ENCODE measurements at places on chromosomes 1 and 21.

DNA sequence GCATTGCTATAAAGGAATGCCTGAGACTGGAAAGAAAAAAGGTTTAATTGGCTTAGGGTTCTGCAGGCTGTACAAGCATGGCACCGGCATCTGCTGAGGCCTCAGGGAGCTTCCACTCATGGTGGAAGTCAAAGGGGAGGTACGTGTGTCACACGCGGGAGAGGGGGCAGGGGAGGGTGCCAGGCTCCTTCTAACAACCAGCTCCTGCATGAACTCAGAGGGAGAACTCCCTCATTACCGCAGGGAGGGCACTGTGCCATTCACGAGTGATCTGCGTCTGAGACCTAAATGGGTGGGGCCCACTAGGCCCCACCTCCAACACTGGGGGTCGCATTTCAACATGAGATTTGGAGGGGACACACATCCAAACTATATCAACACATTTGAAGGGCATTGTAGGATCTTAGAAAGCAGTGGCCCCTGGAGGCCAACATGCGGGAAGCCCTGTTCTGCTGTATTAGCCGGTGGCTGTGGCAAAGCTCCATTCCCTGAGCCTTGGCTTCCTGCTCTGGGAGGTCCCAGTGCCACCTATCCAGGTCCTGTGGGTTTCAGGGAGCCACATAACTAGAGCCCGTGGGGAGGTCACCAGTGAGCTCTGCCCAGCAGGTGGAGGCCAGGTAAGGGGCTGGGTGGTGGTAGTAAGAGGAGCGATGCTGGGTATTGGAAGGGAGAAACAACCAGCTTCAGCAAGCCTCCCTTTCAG, 10.0 kb downstream of the WNT3A start:
- no peak for DNase-seq

- DNase-seq = peak; percentile 57
Observed at GRCh38 chr1:9280015-9280860, 12.5 kb upstream of the SPSB1 start.

- DNase-seq = no peak
Observed at GRCh38 chr1:86183810-86184209, 27.2 kb upstream of the COL24A1 start.

DNA sequence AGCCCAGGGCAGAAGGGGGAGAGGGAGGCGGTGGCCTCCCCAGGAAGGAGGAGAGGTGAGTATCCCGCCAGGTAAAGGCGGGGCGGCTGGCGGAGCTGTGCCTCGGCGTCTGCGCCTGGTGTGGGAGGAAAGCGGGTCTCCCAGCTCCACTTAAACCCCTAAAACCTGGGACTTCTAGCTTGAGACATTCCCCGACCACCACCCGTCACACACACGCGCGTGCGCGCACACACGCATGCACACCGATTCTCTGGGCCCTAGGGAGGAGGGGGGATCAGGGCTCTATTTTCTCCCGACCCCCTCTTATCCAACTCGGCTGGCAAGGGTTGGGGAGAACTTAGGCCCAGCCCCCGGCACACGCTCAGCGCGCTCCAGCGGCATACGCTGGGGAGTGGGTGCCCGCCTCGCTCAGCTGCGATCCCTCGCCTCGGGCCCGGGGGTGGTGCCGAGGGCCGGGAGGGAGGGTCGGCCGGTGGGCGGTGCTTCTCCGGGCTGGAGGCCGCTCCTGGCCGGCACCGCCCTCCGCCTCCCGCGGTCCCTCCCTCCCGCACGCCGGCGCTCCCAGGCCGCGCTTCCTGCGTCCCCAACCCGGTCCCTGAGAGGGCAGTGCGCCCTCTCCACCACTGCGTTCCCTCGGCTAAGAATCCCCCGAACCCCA, at the start of gene TMEM51:
Gene TMEM51 (plus strand): TSS at position 564 of the 658 bp plus-strand sequence. CDS start 61,341 bp downstream, outside the sequence.
- no peak for DNase-seq

GRCh38 chr1:121587777-121588176, 403.0 kb downstream of the SRGAP2C start:
- DNase-seq = no peak

DNA sequence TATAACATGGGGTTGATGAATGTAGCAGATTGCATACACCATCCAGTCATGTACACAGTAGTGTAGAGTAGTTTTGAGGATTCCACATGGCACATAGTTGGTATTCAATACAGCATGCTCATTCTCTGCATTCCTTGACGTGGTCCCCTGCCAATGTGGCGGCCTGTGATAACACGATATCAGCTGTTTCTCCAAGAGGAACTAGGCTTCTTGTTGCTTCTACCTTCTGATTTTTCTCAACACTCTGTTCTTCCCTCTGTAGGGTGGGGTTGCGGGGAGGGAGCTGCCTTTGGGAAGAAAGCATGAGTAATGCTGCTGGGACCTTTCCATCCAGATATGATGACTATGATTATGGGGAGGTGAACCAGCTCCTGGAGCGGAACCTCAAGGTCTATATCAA, 19.4 kb downstream of the SESN2 start:
- no peak for DNase-seq

GRCh38 chr1:165284454-165284853, 72.1 kb downstream of the LMX1A start:
- DNase-seq = no peak

DNA sequence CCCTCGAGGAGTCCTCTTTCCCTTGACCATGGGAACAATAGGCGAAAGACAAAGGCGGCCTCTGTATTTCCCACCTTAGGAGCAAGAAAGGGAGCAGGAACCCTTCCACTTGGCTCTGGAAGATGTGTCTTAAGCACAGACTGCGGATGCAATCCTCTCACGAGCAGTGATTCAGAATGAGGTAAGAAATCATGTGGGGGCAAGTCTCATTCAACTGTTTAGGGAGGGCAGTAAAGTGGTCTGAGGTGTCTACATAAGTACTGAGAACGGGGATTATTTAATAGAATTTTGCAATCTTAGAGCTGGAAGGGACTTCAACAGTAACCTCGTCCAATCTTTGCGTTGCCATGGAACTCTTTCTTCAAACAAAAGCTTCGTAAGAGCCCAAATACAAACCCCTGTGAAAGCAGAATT, 1.6 kb upstream of the DYRK3 start:
- DNase-seq = peak; percentile 15

- DNase-seq = no peak
Observed at GRCh38 chr21:42685036-42685435, 31.6 kb downstream of the PDE9A start.

DNA sequence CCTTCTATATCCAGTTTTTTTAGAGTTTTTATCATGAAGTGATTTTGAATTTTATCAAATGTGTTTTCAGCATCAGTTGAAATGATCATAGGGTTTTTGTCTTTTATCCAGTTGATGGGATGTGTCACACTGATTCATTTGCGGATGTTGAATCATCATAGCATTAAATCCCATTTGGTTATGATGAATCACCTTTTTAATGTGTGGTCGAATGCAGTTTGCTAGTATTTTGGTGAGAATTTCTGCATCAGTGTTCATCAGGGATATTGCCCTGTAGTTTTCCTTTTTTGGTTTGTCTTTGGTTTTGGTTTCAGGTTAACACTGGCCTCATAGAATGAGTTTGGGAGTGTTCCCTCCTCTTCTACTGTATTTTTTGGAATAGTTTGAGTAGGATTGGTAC, 80.3 kb downstream of the DIRAS3 start:
- no peak for DNase-seq

DNA sequence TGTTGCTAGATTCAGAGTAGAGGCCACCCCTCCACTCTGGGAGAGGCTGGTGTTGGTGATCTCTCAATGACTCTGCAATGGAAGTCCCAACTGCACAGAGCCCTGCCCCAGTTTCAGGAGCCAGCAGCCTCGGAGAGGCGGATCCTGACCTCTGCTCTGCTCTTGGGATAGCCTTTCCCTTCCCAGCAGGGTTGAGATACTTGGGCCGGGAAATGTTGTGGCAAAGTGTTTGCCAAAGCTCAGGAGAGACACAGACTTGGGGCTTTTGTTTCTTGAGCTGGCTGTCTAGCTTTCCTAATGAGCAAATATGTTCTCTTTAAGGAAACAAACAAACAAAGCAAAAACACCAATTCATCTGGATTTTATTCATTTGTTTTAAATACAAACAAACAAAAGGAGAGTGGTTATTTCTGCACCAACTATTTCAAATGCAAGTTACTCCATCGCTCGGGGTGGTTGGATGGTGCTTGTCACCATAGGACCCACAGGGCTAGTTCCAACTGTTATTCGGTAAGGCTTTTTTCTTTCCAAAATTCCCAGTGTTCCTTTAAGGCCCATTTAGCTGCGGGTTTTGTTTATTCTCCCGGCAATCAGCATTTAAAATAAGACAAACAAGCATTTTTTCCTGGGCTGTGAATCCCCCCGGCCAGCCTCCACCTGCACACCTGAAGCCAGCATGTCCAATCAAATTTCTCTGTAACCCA, 193.9 kb upstream of the LMO4 start:
- DNase-seq = no peak

DNA sequence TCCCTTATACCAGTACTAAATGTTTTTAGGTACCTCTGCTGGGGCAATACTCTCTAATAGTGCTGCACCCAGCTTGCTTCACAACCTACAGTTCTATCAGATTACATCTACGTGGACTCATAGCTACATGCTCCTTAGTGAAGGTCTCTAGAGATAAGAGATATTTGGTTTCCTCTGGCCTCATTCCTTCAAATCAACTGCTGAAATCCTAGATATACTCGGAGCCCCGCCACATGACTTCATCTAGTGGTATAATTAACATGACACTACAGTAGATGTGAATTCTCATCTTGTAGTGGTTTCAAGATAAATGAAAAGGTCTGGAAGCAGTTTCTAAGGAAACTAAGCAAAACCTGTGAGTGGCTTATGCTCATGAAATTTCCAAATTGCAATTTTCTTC, 115.4 kb downstream of the SMYD2 start:
- DNase-seq = no peak

GRCh38 chr1:96466842-96467241, 254.7 kb upstream of the PTBP2 start:
- no peak for DNase-seq

DNA sequence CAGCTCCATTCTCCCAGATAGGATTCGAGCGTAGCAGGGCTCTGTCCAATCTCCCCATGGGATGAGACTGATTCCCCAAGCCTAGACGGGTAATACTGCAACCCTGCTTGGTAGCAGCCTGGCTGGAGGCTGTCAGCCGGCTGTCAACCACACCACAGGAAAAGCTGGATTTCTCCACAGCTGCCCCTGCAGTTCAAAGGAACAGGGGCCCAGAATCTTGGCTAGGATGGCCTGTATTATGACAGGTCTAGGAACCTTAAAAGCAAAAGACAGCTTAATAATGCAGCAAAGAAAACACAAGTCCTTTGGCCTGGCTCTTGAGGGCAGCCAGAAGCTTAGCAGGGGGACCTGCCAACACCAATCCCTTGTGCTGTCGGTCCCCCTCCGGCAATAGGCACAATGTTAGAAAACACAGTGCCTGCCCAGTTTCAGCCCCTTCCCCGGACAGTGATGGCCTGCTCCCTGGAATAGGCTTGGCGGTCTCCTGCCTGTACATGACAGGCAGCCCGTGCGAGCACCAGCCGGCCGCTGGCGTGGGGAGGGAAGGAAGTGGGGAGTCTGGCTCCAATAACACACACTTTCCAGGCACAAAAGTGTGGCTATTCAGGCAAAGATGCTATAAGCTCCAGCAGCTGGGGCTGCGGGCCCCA, 90.5 kb downstream of the TRABD2B start:
- no peak for DNase-seq

DNA sequence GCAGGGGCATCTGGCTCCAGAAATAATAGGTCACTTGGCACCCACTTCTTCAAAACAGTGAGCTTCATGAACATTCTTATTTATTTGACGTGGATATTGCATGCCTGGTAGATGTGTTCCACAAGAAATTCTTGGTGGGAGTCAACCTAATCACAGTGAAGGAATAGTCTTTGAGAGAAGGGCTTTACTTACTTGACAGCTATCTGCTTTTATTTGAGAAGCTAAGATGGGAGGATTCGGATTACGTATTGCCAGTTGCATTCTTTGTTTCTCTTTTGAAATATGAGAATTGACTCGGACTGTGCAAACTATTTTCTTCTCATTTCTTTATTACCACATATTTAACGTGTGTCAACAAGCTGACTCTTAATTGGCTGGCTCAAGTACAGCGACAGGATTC, 117.2 kb downstream of the FASLG start:
- no peak for DNase-seq

- DNase-seq = no peak
Observed at GRCh38 chr1:20885121-20885520, 98.0 kb upstream of the HP1BP3 start.

- DNase-seq = no peak
Observed at GRCh38 chr1:10629091-10629815, 154.5 kb downstream of the PEX14 start.

DNA sequence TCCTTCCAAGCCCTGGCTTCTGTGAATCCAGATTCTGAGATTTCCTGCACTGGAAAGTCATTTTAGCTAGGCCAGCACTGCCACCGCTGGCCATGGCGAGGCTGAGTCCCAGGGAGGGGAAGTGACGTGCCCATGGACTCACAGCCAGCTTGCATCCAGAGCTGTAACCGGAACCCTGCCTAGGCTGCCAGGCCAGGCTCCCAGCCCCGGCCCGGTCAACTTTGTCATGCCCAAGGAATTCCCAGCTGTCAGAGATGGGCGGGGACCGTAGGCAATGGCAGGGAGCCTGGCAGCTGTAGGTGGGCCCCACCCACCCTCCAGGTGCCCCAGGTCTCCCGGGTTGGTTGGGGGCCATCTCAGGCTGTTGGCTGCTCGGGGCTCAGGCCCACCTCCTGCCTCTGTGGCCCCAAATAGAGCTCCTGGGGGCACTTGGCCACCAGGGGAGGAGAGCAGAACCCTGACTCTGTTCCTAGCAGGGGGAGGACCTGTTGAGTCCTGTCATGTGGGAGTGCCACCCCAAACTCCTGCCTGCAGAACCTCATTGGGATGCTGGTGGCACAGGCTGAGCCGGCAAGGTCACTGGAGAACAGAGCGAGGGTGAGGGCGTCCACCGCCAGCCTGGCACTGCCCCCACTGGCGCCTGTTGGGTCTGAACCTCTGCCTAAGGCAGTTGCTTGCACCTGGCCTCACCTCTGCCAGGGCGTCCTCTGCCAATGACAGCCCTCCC, 57.8 kb downstream of the FOXO6 start:
- DNase-seq = peak; percentile 88

DNA sequence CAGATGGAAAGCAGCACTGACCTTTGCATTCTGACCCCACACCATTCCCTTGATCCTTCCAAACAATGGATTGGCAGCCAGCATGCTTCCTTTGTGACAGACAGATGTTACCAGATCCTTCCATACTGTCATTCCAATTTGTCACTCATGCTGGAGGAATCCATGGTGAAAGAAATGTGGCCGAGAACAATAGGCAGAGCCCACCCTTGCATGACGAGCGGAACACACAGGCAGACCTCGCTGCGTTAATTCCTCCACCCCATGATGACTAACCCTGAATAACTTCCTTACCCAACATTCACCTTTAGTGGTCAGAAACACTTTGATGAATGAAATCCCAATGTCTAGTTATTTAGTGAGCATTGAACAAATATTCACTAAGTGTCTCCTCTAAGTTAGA, 45.1 kb downstream of the PDPN start:
- DNase-seq = no peak
